ENCODE measurements at places on chromosomes 3 and 15. TPM values are rescaled to one million over a fixed set of nuclear protein-coding genes. Genes with fewer than 3 reads are reported as not detected.

Gene ATP8B4
- 2.2 TPM for total RNA-seq

Gene NR1I2
- total RNA-seq = not detected

Gene ANAPC13
- total RNA-seq = 65.6 TPM

Gene PARP9
- 14.4 TPM for total RNA-seq

Gene NCKIPSD
- 5.9 TPM for total RNA-seq

Gene TRANK1
- total RNA-seq = 2.1 TPM

Gene ARL6IP5
- total RNA-seq = 186 TPM

Gene GJD2
- total RNA-seq = not detected

Gene ALDH1L1
- 121 TPM for total RNA-seq

Gene WHAMM
- 30.8 TPM for total RNA-seq

Gene SLC6A20
- total RNA-seq = 0.69 TPM

Gene EOGT
- total RNA-seq = 33.0 TPM

Gene HYKK
- 3.1 TPM for total RNA-seq

Gene SMCO1
- total RNA-seq = 16.9 TPM

Gene FAM174B
- 11.0 TPM for total RNA-seq

Gene CNTN3
- total RNA-seq = 0.07 TPM

Gene IGF2BP2
- 5.6 TPM for total RNA-seq

Gene TIMP4
- 24.1 TPM for total RNA-seq

Gene STRIT1
- total RNA-seq = 1,022 TPM

Gene MOBP
- total RNA-seq = not detected

Gene SLC24A5
- total RNA-seq = not detected

Gene ST8SIA2
- 0.12 TPM for total RNA-seq

Gene ADIPOQ
- 1.8 TPM for total RNA-seq

Gene SCG3
- not detected for total RNA-seq

Gene SEMA5B
- 0.27 TPM for total RNA-seq

Gene GOLGA6L4
- total RNA-seq = 1.2 TPM

Gene MUC13
- total RNA-seq = not detected

Gene SHF
- total RNA-seq = 1.7 TPM

Gene NTRK3
- total RNA-seq = 0.54 TPM

Gene GPR149
- not detected for total RNA-seq

Gene ATG7
- 14.1 TPM for total RNA-seq

Gene EFCAB12
- not detected for total RNA-seq

Gene SLC15A2
- total RNA-seq = 1.8 TPM

Gene TGM4
- not detected for total RNA-seq

Gene FBLN2
- 30.3 TPM for total RNA-seq

Gene LRRC34
- 0.40 TPM for total RNA-seq

Gene HCLS1
- 9.2 TPM for total RNA-seq

Gene ARRDC4
- total RNA-seq = 32.6 TPM

Gene B3GALNT1
- 1.7 TPM for total RNA-seq

Gene RAD54L2
- 15.6 TPM for total RNA-seq

Gene SI
- total RNA-seq = not detected

Gene SPATA12
- not detected for total RNA-seq

Gene FEZF2
- not detected for total RNA-seq

Gene ITGA11
- total RNA-seq = 3.8 TPM

Gene SH3BP5
- 29.9 TPM for total RNA-seq

Gene SLC28A2
- not detected for total RNA-seq

Gene SPTBN5
- total RNA-seq = 0.22 TPM

Gene SERPINI2
- total RNA-seq = not detected

Gene IL16
- 2.7 TPM for total RNA-seq

Gene TRIM42
- total RNA-seq = not detected

Gene ARPP21
- 101 TPM for total RNA-seq

Gene EXD1
- total RNA-seq = not detected

Gene NPAP1
- total RNA-seq = not detected

Gene ATP2B2
- total RNA-seq = 4.0 TPM

Gene CEMIP
- 0.04 TPM for total RNA-seq

Data from psoas muscle (tissue), 8 donors.